BJ (cell line): ENCODE measurements at places on chromosomes 4 and X.
A peak's percentile ranks its signal among the peaks of the same experiment; 100 is the strongest.

GRCh38 chr4:66000510-66001117 is 330.3 kb upstream of the EPHA5 start:
- DNase-seq = no peak

DNA sequence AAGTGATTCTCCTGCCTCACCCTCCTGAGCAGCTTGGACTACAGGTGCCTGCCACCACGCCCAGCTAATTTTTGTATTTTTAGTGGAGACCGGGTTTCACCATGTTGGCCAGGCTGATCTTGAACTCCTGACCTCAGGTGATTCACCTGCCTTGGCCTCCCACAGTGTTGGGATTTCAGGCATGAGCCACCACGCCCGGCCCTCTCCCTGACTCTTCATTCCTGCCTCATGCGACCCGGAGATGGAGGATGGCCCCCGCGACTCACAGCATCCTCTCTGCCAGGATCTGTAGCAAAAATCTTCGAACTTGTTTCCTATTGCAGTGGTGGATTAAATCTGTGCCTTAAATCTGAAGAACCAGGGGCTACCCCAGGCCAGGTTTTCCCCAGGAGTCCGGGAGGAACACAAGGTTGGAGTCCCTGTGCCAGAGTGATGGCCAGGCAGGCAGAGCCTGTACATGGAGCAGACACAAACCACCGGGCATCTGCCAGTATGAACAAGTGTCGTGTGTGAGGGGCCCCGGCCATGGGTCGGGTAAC is 11.5 kb downstream of the CPLX1 start:
- no peak for DNase-seq

GRCh38 chr4:29708473-29708872 is 1011.7 kb upstream of the PCDH7 start:
- peak; percentile 5 for DNase-seq

- no peak for DNase-seq
Measured at GRCh38 chr4:74308215-74308614, at the start of gene EPGN. Gene EPGN, plus strand, starts transcription at chr4:74308470. Its CDS starts 64 bp downstream, at chr4:74308534.

GRCh38 chr4:106062452-106062875 is 167.2 kb downstream of the NPNT start:
- DNase-seq = no peak

DNA sequence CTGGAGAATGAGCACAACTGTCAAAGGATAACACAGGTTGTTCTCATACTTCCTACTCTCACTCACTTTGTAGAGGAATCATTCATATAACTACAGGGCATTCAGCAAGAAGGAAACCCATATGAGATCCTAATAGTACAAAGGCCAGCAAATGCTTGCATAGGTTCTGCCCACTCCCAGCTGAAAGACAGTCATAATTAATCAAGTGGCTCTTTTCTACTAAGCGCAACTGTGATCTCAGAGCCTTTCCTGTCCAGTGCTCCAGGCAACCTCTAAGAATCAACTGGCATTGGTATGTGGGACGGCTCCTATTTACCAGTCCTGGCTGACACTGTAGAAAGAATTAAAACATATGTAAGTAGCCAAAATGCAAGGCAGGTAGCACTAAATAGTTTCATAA is 18.9 kb upstream of the MND1 start:
- no peak for DNase-seq

GRCh38 chr4:138859254-138859653 is 156.3 kb upstream of the NOCT start:
- no peak for DNase-seq

DNA sequence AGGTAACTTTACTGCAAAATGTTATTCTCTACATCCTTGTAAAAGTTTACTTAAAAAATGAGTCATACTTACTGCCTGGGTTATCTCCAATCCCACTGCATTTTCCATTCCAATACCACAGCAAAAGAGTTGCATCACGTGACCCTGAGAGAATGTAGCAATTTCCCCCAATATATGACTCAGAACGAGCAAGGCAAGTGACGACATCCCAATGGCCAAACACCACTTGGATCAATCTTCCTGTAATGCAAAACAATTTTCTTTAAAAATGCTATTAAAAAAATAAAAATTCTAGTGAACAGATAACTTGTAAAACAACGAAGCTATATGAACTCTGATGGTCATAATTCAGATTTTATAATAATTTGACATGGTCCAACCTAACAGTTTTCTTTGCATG is 224.3 kb downstream of the DCLK2 start:
- DNase-seq = peak; percentile 82

DNA sequence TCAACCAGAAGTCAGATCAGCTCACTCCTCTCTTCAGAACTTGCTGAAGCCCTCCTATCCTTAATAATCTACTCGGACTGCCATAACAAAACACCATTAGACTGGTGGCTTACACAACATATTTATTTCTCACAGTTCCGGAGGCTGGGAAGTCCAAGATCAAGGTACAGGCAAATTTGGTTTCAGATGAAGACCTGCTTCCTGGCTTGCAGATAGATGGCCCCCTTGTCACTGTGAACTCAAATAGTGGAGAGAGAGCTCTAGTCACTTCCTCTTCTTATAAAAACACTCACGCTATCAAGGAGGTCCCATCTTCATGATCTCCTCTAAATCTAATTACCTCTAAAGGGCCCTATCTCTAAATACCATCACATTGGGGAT is 125.1 kb downstream of the CAMK2D start:
- DNase-seq = no peak

DNA sequence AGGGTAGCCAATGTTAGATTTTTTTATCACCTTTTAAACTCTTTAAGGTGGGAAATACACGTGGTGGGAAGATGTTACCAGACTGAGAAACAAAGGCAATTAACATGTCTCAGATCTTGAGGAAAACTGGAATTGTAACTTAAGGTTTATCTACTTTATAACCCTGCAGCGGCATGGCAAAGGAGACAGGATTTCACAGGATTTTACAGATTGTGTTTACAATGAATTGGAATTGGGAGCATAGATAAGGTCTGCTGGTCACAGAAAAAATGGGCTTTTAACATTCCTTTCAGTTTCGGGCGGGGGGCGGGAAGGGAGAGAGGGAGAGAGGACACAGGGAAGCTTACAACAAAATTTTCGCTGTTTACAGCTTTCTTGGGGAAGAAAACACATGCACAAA is 467.5 kb upstream of the CT83 start:
- no peak for DNase-seq

DNA sequence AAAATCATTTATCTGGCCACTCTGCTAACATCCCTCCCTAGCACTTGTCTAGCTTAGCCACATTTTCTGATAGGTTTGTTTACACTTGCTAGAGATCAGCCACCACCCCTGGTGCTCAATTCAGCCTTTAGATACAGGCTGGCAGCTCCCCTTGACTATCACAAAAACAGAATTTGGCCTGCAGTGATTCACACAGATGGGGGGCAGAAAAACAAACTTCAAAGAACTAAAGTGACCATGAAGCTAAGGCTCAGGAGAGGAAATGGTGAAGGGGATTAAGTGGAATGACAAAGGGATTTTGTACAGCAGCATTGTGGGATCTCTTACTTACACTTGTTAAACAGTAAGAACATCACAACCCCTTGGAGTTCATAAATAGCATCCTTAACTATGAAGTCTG is 1718.0 kb upstream of the PCDH7 start:
- DNase-seq = no peak

- DNase-seq = no peak
Measured at GRCh38 chr4:57318703-57319102, 208.5 kb upstream of the IGFBP7 start.

GRCh38 chr4:129747756-129748155 is 651.8 kb downstream of the C4orf33 start:
- no peak for DNase-seq

GRCh38 chr4:10117359-10118047 is 904 bp upstream of the WDR1 start:
- DNase-seq = no peak

GRCh38 chrX:96764864-96765263 is 80.2 kb downstream of the DIAPH2 start:
- DNase-seq = no peak

DNA sequence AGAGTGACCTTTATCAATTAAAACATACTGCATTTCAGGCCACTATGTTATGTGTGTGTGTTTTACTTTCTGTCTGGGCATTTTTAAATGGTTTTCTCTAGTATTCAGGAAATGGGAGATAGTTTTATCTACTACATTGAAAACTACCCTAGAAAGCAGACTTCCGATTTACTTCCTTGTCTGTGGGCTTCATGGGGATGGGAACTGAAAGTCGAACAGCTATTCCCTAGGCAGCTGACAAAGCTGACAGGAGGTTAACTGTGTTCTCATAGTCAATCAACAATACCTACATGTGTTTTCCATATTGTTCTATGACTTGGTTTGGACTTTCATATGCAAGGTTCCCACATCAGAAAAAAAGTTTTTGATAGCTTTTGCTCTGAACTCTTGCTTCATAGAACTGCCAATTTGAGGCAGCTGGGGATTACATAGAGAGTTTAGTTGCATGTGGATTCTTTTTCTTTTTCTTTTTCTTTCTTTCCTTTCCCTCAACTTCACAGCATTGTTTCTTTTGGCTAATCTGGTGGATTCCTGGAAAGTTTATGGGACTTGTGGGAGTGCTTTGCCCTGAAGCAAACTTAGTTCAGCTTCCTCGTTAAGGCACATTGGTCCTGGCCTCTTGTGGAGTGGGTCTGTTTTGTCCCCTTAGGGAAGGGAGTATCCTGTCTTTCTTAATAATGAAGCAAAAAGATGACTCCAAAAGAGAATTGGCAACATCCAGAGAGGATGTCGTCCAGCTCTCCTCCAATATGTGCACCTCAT is 327.1 kb upstream of the GIMD1 start:
- DNase-seq = peak; percentile 57

DNA sequence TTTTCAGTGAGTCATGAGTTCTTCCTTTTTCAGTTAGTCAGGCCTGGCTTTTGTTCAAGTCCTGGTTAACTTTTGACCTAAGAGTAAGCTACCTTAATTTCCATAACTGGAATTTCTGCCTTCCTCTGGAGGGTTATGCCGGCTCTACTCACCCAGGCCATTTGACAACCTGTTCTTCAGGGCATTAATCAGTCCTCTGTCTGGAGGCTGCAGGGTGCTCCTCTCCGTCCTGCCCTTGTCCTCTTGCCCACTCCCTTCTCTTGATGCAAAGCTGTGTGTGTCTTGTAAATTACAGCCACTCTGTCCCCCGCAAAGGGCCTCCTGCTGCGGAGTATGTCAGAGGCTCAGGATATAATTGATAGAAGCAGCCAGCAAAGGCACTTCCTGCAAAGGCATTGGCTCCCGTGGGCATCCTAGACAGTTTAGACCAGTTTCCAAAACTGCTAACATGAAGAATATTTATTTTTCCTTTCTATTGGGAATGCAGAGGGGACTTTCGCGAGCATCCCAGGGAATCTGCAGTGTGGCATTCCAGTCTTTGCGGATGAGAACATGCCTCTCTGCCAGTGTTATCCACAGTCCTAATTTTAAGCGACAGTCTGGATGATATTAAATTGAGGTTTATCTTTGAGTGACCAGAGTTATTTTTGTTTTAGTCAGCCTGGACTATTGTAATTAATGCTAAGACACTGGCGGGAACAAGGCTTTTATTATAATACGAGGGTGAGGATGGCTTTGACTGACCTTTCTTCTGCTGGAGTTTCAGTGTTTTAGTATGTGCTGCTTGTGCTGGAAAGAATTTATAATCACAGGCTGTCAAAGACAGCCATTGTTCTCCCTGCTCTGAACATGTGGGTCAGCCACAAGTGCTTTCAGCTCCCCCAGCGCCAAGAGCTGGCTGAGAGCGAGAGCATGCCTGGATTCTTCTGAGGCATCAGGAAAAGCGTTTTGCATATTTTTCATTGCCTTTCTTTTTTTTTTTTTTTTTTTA is 74.2 kb downstream of the LIMCH1 start:
- no peak for DNase-seq

GRCh38 chr4:128682942-128683666 is 126.4 kb upstream of the JADE1 start:
- DNase-seq = no peak

DNA sequence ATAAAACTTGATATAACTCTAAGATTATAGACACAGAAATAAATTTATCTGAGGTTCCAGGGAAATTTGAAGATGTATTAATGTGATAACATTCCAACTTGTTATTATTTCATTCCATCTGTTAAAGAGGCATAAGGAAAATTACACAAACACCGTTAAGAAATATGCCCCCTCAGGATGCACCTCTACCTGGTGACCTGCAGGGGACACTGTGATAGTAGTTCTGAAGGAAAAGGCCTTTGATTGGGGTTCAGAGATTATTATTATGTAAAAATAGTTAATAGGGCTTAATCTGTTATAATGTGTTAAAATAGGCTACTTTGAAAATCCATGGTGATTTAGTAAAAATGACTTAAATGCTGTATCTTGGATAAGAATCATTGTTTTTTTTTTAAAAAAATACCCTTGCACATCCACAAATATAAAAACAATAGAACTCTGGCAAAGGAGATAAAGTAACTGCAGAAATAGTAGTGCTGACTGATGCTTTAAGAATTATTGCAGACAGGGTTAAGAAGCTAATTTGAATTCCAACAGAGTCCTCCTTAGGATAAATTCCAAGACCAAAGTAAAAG is 6.1 kb upstream of the ABRAXAS1 start:
- no peak for DNase-seq

GRCh38 chrX:10755439-10756334 is 135.3 kb upstream of the MID1 start:
- no peak for DNase-seq

DNA sequence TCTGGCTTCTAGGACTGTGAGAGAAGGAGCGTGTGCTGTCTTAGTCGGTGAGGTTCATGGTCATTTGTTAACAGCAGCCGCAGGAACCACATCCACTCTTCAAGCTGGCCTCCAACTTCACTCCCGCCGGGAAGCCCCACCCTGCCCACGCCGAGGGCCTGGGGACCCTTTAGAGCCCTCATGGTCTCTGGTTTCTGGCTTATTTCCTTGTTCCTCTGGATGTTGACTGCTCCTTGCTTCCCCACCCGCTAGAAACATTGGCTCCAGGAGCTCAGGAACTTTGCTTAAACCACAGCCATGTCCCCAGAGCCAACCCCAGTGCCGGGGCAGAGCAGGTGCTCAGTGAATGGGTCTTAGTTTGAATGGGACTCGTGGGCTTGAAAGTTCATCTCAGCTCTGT is 40.8 kb downstream of the HTRA3 start:
- no peak for DNase-seq

DNA sequence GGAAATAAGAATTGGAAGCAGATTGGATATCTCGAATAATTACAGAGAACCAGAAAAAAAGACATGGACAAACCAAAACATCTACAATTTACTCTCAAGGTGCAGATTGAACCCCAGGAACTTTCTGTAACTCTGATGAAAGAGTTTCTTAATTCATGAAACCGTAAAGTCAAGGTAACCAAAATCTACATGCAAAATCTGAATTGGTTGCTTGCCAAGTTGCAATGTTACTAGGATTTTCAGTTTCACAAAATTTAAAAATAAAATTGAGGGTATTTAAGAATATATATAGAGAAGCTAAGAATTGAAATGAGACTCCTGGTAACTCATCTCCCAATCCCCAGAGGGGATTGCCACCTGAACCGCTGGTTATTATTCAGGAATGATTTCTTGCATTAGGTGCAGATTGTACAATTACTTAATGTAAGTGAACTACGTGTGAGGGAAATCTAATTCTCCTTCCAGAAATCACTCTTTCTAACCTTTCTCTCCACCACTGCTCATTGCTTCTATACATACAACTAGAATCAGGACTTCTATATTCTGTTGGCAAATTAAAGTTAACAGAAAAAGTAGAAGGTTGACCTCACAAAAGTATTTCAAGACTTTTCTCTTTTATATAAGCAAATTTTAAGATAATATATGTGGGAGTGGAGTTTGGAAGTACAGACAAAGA is 221.5 kb upstream of the NDST4 start:
- DNase-seq = no peak
